Immature natural killer cell (primary cell): ENCODE measurements at places on chromosomes 4 and X.
A peak's percentile ranks its signal among the peaks of the same experiment; 100 is the strongest.

DNA sequence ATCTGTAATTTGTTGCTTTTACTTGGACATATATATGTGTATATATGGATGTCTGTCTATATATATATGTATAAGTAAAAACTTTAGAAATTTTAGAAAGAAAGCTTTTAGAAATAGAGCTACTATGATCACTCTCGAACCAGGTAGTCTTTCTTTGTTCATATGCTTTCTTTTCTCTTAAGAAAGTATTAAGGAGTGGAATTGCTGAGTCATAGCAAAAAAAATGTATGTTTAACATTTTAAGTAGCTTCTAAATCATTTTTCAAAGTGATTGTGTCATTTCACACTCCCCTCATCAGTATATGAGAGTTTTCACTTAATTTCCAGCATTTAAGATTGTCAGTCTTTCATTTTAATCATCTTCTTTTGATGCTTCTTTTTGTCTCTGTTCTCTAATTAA lies 447.9 kb upstream of the TECRL start:
- H3K4me1 ChIP-seq, result no peaks in the 10 kb centered on the region
- H3K36me3 ChIP-seq, result no peaks in the 10 kb centered on the region
- no peak overlapping the region for H3K4me3 ChIP-seq
- no peak overlapping the region for H3K27ac ChIP-seq

DNA sequence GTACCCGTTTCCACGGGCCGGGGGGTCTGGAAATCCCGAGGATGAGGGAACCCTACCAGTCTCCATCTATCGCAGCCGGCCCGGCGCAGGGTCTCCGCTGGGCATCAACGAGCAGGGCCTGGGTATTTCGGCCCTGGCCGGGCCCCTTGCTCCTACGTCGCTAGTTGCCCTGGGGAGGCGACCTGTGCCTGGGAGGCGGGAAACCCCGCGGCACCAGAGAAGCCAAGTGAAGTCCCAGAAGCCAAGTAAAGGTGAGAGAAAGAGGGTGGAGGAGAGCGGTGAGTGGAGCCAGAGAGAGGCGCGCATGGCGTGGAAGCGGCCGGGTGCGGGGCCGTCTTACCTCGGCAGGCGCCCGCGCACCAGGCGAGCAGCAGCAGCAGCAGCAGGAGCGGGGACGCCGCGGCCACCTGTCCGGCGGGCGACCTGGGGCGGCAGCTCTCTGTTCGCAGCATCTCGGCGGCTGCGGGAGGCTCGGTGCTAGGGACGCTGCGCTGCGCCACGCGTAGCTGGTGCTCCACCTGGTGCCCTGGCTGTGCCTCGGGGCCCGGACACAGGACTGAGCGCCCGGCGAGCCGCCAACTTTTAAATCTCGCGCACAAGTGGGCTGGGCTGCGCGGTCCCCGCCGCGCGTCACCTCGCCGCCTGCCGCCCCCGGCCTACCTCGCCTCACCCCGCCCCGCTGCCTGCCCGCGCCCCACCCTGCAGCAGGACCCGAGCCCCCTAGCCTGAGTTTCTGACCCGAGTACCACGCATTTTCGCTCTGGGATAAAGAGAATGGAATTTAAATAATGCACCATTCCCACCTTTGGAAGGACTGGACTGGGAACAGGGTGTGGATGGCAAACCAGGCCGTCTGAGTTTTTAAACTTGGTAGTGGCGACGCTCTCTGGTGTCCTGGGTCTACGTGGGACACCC lies at the start of gene NMU:
Gene NMU (minus strand): TSS at position 558 of the 915 bp plus-strand sequence. CDS start 106 bp downstream, at position 452.
- no peaks in the 10 kb centered on the region for H3K36me3 ChIP-seq
- H3K4me3 ChIP-seq, result peak within 1 kb of the TSS; percentile 8
- no peak within 1 kb of the TSS for H3K27ac ChIP-seq
- H3K27me3 ChIP-seq, result peaks cover 29% of the 10 kb centered on the region
- DNase-seq, result no peak

- H3K4me3 ChIP-seq, result no peak overlapping the region
- no peak overlapping the region for H3K27ac ChIP-seq
- DNase-seq, result no peak
- H3K27me3 ChIP-seq, result peaks cover 6% of the 10 kb centered on the region
Measured at GRCh38 chrX:86066998-86067397, 19.6 kb upstream of the CHM start.

- no peaks in the 10 kb centered on the region for H3K36me3 ChIP-seq
- peaks cover under 1% of the 10 kb centered on the region for H3K4me1 ChIP-seq
Measured at GRCh38 chrX:10072786-10073568, 83.8 kb upstream of the CLCN4 start.

DNA sequence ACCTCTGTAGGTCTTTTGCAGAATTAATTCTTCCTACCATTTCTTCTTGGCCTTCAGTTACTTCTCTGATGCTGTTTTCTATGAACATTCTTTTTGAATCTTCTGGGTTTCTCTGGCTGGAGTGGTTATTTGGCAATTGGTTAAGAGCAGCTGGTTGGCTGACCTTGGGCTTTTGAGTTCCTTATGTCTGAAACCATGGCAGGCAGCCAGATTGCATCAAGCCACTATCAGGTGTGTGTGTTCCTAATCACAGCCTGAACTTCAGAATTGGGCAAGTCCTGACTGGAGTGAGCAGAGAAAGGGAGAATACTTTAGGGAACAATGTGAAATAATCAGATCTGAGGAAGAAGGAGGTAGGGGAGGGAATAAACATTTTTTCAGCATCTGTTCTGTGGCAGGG lies 90.2 kb downstream of the ARHGAP10 start:
- H3K36me3 ChIP-seq, result peaks cover 15% of the 10 kb centered on the region
- H3K27me3 ChIP-seq, result peaks cover 3% of the 10 kb centered on the region
- no peak for DNase-seq
- peaks cover 50% of the 10 kb centered on the region for H3K4me1 ChIP-seq
- no peak overlapping the region for H3K27ac ChIP-seq

DNA sequence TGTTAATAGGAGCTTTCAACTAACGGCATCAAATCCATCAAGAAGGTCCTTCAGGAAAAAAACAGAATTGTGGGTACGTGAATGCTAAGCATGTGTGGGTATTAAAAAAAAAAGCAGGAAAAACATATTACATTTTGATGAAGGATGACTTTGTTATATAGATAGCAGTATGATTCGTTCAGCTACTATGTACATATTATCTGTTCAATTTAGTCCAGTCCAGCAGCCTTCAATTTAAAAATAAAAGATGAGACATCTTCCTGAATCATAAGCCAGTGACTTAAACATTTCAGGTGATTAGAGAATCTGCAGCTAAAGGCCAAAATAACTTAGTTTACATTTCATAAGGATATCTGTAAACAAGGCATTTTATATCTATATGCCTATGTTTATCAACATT lies 63.4 kb downstream of the LCORL start:
- peaks cover 51% of the 10 kb centered on the region for H3K36me3 ChIP-seq
- H3K27me3 ChIP-seq, result peaks cover 1% of the 10 kb centered on the region
- no peak overlapping the region for H3K4me3 ChIP-seq

DNA sequence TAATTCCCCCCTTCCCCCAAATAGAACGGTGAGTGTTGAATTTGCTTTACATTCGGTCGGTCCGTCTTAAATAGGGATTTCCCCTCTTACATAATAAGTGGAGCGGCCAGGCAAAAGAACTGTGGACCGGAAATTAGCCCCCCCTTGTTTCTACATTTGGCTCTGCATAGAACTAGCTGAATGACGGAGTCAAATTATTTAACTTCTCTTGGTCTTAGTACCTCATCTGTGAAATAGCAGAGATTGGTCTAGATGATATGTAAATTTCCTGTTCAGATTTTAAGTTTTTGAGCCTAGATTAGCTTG lies 1.3 kb downstream of the SPATA18 start:
- H3K27ac ChIP-seq, result no peak overlapping the region
- H3K36me3 ChIP-seq, result no peaks in the 10 kb centered on the region
- peaks cover 22% of the 10 kb centered on the region for H3K27me3 ChIP-seq
- H3K4me1 ChIP-seq, result peaks cover 7% of the 10 kb centered on the region
- no peak for DNase-seq
- H3K4me3 ChIP-seq, result no peak overlapping the region

GRCh38 chr4:142886566-142886965 lies 40.5 kb upstream of the INPP4B start:
- H3K27me3 ChIP-seq, result no peaks in the 10 kb centered on the region
- H3K36me3 ChIP-seq, result no peaks in the 10 kb centered on the region
- no peak overlapping the region for H3K4me3 ChIP-seq
- DNase-seq, result no peak
- H3K4me1 ChIP-seq, result no peaks in the 10 kb centered on the region
- no peak overlapping the region for H3K27ac ChIP-seq

- H3K27ac ChIP-seq, result no peak overlapping the region
- H3K36me3 ChIP-seq, result no peaks in the 10 kb centered on the region
Measured at GRCh38 chrX:137930533-137930932, 364.6 kb downstream of the ZIC3 start.

- no peak overlapping the region for H3K27ac ChIP-seq
- H3K4me3 ChIP-seq, result no peak overlapping the region
- peaks cover 2% of the 10 kb centered on the region for H3K27me3 ChIP-seq
- DNase-seq, result no peak
Measured at GRCh38 chr4:4591071-4591470, 49.2 kb upstream of the STX18 start.

GRCh38 chr4:168587411-168588125 lies 90.7 kb downstream of the PALLD start:
- no peak overlapping the region for H3K27ac ChIP-seq
- peaks cover 7% of the 10 kb centered on the region for H3K27me3 ChIP-seq
- H3K4me3 ChIP-seq, result no peak overlapping the region
- H3K36me3 ChIP-seq, result no peaks in the 10 kb centered on the region
- no peak for DNase-seq

GRCh38 chr4:106021737-106022410 lies 126.6 kb downstream of the NPNT start:
- no peak overlapping the region for H3K27ac ChIP-seq
- no peaks in the 10 kb centered on the region for H3K27me3 ChIP-seq
- DNase-seq, result no peak
- H3K36me3 ChIP-seq, result no peaks in the 10 kb centered on the region
- H3K4me3 ChIP-seq, result no peak overlapping the region

DNA sequence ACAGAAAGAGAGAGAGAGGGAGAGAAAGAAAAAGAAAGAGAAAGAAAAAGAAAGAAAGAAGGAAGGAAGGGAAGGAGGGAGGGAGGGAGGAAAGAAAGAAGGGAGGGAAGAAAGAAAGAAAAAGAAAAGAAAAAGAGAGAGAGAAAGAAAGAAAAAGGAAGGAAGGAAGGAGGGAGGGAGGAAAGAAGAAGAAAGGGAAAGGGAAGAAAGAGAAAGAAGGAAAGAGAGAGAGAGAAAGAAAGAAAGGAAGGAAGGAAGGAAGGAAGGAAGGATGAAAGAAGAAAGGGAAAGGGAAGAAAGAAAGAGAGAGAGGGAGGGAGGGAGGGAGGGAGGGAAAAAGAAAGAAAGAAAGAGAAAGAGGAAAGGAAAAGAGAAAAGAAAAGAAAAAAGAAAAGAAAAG lies 10.8 kb downstream of the OPHN1 start:
- H3K4me3 ChIP-seq, result no peak overlapping the region
- no peak for DNase-seq
- no peaks in the 10 kb centered on the region for H3K36me3 ChIP-seq
- H3K27me3 ChIP-seq, result peaks cover 5% of the 10 kb centered on the region
- no peak overlapping the region for H3K27ac ChIP-seq

GRCh38 chr4:6781113-6781512 lies 1.4 kb upstream of the KIAA0232 start:
- H3K36me3 ChIP-seq, result no peaks in the 10 kb centered on the region
- peaks cover 60% of the 10 kb centered on the region for H3K4me1 ChIP-seq
- H3K27me3 ChIP-seq, result peaks cover 8% of the 10 kb centered on the region
- H3K27ac ChIP-seq, result peak overlapping the region; percentile 75

- H3K36me3 ChIP-seq, result peaks cover 4% of the 10 kb centered on the region
- DNase-seq, result no peak
- no peak overlapping the region for H3K4me3 ChIP-seq
- H3K27me3 ChIP-seq, result peaks cover 2% of the 10 kb centered on the region
Measured at GRCh38 chrX:136735601-136736000, 45.1 kb downstream of the ARHGEF6 start.

DNA sequence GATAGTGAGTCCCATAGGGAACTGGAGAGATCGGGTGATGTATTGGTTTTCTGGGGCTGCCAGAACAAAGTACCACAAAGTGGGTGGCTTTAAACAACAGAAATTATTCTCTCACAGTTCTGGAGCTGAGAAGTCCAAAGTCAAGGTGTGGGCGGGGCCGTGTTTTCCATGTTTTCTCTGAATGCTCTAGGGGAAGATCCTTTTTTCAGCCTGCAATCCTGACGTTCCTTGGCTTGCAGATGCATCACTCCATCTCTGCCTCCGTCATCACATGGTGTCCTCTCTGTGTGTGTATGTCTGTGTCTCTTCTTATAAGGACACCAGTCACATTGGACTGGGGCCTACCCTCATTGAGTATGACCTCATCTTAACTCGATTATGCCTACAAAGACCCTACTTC lies 7.9 kb upstream of the GPM6B start:
- H3K36me3 ChIP-seq, result no peaks in the 10 kb centered on the region
- peaks cover 3% of the 10 kb centered on the region for H3K27me3 ChIP-seq
- H3K27ac ChIP-seq, result no peak overlapping the region
- no peaks in the 10 kb centered on the region for H3K4me1 ChIP-seq
- DNase-seq, result no peak

DNA sequence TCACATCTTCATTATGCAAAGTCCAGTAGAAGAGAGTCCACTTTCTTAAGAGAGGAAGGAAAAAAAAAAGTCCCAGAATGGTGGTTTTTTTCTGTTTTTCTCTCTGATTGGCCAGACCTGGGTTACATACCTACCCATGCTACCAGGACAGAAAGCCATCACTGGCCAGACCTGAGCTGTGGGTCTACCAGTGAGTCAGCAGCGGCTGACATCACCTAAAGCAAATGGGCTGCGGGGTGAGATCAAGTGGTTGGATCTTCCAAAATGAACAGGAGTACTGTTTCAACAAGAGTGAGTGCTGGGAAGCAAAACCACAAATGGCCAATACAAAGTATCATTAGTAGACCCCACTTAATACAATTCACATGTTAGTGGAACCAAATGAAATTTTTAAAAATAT lies 1.6 kb upstream of the NDST3 start:
- H3K27me3 ChIP-seq, result peaks cover 11% of the 10 kb centered on the region
- no peak overlapping the region for H3K27ac ChIP-seq
- no peaks in the 10 kb centered on the region for H3K36me3 ChIP-seq
- no peak overlapping the region for H3K4me3 ChIP-seq

- no peaks in the 10 kb centered on the region for H3K36me3 ChIP-seq
- H3K4me1 ChIP-seq, result peaks cover 39% of the 10 kb centered on the region
- no peak for DNase-seq
Measured at GRCh38 chr4:2963966-2964471, 648 bp downstream of the GRK4 start.

DNA sequence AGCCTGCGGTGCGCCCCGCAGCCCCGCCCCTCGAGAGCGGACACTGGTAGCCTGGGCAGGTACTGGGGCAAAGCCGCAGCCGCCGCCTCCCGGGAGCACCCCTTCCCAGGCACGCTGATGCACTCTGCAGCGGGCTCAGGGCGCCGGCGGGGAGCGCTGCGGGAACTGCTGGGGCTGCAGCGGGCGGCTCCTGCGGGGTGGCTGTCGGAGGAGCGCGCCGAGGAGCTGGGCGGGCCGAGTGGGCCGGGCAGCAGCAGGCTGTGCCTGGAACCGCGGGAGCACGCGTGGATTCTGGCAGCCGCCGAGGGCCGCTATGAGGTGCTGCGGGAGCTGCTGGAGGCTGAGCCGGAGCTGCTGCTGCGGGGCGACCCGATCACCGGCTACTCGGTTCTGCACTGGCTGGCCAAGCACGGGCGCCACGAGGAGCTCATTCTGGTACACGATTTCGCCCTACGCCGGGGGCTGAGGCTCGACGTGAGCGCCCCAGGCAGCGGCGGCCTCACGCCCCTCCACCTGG lies 401 bp downstream of the SOWAHD start:
- H3K4me1 ChIP-seq, result peaks cover 42% of the 10 kb centered on the region
- no peak overlapping the region for H3K27ac ChIP-seq
- peak overlapping the region; percentile 62 for H3K4me3 ChIP-seq
- peak; percentile 34 for DNase-seq
